ENCODE measurements at places on chromosomes 12 and 14.

GRCh38 chr12:94575645-94576403 lies 74.5 kb downstream of the TMCC3 start:
- DNase-seq = no peak

GRCh38 chr12:92726850-92727249 lies 24.1 kb downstream of the PLEKHG7 start:
- DNase-seq = no peak

- no peak for DNase-seq
Measured at GRCh38 chr12:130121226-130122000, 40.9 kb upstream of the FZD10 start.

- DNase-seq = no peak
Measured at GRCh38 chr12:14957551-14958168, 3.7 kb downstream of the ARHGDIB start.

DNA sequence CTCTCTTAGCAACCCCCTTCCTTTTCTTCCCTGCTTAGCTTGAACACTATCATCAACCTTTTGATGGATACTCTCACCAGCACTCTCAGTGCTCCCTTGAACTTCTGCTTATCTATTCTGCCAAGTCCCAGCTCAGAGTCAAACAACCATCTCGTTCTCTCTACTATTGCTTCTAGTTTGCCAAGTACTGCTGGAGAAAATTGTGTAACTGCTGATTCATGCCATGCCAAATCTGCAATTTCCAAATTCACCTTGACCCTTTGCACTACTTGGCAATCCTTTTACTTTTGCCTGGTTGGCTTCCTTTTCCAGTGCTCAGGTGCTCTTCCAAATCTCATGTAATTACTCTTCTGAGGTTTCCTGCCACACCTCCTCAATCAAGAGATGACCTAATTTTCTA lies 2.8 kb upstream of the CCDC196 start:
- no peak for DNase-seq

- DNase-seq = no peak
Measured at GRCh38 chr14:99478128-99478527, 2.5 kb downstream of the SETD3 start.

DNA sequence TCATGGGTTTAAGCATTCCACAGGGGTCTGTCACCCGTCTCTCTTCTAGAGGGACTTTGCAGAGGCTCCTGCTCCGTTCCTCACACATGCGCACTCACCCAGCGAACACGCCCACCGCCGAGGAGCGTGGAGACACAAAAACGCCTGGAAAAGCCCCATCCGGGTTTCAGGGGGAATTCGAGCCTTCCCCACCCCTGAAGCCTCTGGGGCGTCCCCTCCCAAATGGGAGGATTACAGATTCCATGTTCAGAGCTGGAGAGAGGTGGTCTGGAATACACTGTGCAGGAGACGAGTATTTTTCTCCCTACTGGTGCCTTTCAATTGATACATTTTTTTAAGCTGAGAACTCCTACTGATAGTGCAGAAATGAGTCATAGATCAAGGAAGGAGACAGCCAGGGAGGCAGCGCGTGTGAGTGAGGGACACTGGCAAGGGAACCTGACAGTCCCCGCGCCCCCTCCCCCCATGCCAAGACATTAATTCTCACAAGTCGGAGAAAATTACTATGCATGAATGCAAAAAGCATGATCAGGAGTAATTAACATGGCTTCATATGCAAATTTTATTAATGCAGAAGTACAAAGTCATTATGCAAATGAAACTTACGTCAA lies 36.9 kb downstream of the BCL11B start:
- no peak for DNase-seq

DNA sequence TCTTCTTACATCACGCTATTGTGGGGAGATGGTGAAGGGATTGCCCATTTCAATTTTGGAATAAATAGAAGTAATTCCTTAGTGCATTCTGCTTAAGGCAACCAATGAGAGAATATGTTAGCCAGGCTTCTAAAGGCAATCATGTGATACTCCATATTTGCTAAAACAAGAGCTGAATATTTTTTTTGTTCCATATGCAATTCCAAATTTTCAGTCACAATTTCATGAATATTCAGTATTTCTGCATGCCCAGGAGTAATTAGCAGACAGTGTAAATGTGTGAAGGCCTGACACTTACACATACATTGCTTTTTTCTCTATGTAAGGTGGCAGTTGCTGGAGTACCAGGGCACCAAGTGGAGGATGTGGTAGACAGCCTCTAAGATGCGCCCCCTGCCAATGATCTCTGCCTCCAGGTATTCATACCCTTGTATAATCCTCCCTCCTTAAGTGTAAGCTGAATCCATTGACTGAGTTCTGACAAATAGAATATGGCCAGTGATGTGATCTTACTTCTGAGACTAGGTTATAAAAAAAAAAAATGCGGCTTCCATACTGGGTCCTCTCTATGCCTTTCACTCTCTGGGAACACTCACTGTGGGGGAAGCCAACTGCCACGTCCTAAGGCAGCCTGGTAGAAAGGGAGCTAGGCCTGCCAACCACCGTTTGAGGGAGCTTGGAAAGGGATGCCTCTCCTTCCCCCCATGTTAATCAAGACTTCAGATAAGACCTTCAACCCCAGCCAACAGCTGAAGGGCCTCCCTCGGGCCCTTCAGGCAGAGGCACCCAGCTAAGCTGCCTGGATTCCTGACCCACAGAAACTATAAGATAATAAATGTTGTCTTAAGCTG lies 62.7 kb upstream of the PTGR2 start:
- no peak for DNase-seq

- DNase-seq = no peak
Measured at GRCh38 chr12:57129321-57129842, 1.1 kb downstream of the LRP1 start.

GRCh38 chr12:87985069-87985675 lies 44.0 kb downstream of the C12orf50 start:
- no peak for DNase-seq

DNA sequence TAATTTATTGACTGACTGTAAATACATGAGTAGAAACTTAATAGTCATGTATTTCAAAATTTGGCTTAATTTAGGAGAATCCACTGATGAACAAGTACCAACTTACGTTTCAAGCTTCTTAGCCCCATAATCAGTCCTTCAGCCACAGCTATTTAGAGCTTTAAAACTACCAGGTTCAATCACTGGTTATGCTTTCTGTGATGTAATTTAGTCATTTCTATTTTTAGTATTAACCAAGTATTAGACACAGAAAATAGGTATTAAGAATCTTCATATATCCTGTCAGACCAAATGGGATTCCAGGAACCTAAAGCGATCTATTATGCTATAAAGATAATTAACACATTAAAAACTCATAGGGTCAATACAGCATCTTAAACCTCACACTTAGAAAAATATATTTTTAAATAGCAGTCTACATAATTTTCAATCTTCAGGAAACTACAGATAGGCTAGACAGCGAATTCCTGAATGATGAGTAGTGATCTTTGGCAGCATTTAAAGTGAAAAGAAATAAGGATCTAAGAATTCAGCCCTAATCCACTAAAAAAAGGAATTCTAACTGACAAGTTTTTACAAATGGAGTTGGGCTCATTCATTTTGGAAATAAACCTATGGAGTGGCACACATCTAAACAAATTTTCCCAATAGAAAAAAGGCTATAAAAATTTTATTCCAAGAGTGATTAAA lies 51.5 kb downstream of the ZC3H14 start:
- no peak for DNase-seq

DNA sequence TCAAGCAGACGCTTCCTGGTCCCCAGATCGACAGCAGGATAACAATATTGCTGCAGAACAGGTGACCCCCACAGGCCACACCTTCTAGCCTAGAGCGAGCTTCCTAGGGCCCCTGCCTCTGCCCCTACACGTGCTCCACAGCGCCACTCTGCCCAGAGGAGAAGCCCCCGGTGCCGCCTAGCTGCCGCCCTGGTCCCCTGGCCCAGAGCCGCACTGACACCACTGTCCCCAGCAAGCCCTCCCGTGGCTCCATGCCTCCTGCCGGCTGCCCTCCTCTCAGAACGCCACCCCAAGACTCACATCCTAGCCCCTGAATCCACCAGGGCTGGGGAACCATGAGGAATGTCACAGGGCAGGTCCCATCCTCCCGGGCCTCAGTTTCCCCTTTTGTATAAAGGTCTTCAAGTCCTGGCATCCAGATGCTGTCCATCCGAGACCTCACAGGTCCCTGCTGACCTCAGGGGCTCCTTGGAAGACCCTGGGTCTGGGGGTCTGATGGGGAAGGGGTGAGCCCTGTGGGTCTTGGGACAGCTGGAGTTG lies 31.0 kb downstream of the JAG2 start:
- DNase-seq = no peak

GRCh38 chr14:60665177-60665550 lies 15.9 kb upstream of the SIX1 start:
- no peak for DNase-seq

GRCh38 chr14:22597771-22598098 lies 365 bp upstream of the ABHD4 start:
- no peak for DNase-seq

GRCh38 chr12:31736472-31736871 lies 7.7 kb upstream of the AMN1 start:
- DNase-seq = peak; percentile 14

GRCh38 chr12:112568641-112569040 lies 149.9 kb downstream of the PTPN11 start:
- no peak for DNase-seq

DNA sequence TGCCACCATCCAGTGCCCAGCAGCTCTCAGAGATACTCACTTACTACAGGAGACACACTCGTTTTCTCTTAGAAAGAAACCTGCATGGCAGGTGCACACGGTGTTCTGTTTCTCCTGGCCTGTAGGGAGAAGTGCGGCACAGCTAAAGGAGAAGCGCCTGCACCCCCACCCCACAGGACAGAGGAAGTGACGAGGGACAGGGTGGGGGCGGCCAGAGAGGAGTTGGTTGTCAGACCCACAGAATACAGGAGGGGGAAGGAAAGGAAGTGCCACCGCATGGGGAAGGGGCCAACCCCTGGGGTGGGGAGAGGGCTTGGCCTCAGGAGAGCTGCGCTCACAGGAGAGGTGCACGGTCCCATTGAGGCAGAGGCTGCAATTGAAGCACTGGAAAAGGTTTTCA lies 8.8 kb downstream of the TNFRSF1A start:
- no peak for DNase-seq

GRCh38 chr12:128474916-128475315 lies 207.9 kb downstream of the TMEM132C start:
- DNase-seq = no peak

GRCh38 chr14:59360923-59361794 lies 104.0 kb downstream of the GPR135 start:
- no peak for DNase-seq

DNA sequence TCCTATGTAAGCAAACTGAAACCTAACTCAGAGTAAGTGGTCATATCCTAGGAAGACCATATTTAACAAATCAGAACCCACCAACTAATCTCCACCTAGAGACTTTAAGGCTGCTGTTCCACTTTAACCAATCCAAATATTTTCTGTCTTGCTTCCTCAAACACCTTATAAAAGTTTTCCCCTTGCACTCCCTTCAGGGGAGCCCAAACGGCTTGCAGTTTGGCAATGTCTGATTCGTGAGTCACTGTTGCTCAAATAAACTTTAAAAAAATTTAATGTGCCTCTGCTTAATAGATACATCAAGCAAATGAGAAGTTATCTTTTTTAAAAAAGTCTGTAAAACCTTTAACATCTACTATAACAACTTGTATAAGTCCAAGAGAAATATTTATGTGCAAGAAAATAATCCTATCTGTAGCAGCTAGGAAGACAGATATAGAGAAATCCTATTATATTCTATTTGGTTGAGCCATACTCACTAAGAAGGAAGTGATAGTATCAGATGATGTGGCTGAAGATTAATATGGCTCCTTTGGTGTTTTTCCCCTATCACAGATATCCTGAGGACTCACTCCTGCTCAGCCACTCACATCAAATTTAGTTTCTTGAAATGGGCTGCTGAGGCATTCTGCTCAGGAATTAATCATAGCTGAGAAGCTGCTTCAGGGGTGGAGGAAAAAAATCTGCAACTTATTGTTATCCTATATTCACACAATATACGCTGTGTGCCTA lies 65.1 kb upstream of the DUSP6 start:
- no peak for DNase-seq

DNA sequence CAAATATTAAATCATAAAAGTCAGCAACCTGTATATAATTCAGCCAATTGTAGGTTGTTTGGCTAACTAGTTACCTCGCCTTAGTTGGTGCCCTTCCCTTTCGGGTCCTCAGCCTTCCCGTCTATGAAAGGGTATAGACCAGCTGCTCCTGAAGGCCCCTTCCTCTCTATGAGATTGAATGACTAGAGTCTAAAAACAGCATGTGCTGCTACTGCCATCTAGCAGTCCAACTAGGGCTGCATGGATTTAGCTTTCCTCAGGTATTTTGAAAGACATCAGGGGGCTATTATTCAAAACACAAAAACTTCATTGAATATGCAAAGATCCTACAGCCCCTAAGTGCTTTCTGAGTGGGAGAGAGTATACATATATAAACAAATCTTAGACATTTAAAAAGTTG lies 37.0 kb upstream of the TMEM263 start:
- DNase-seq = no peak

GRCh38 chr14:100899884-100900771 lies 3.4 kb downstream of the RTL1 start:
- DNase-seq = no peak

- DNase-seq = no peak
Measured at GRCh38 chr14:92905667-92906066, 17.3 kb upstream of the CHGA start.

DNA sequence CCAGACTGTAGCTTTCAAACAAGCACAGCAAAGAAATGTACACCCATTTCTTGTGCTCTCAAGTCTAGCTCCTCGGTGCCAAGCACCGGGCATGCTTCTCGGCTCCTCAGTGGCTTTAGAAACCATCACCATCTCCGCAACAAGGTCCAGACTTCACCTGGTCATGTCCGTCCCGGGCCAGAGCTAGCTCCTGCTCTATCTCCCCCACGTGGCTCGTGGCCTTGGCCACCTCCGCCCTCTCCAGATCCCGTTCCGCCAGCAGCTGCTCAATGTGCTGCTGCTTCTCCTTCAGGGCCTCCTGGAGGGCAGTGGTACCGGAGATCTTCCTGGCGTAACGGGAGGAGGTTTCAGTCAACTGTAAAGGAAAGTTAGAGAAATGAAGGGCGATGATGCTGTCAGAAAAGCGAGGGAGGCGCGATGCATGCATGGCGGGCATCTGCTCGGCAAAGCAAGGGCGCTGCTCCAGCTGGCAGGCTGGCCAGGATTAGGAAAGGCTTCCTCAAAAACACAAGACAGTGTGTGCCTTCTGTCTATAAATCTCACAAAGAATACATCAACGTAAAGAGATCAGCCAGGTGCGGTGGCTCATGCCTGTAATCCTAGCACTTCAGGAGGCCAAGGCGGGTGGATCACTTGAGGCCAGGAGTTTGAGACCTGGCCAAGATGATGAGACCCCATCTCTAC lies 67.4 kb downstream of the CLIP1 start:
- DNase-seq = no peak

Data from NK-92 treated with Interleukin-12 subunit alpha and Interleukin-12 subunit beta, amount 100 ng/mL, for 24 hours (cell line).